ENCODE measurements at places on chromosomes 1 and 21.

DNA sequence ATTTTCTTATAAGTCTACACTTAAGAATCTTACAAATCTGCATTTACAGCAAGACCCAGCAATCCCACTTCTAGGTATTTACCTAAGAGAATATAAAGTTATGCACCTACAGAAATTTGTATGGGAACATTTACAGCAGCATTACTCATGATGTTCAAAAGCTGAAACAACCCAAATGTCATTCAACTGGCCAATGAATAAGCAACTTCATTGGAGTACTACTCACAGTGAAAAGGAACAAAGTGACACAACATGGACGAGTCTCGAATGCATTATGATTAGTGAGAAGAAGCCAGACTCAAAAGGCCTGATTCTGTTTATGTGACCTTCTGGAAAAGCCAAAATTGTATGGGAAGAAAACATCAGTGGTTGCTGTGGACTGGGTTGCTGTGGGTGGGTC lies 116.9 kb downstream of the CAMTA1 start:
- no peak for DNase-seq

- no peak for DNase-seq
Observed at GRCh38 chr1:244863491-244864252, 671 bp downstream of the HNRNPU start.

GRCh38 chr1:4133939-4134321 lies 233.9 kb upstream of the C1orf174 start:
- no peak for DNase-seq

DNA sequence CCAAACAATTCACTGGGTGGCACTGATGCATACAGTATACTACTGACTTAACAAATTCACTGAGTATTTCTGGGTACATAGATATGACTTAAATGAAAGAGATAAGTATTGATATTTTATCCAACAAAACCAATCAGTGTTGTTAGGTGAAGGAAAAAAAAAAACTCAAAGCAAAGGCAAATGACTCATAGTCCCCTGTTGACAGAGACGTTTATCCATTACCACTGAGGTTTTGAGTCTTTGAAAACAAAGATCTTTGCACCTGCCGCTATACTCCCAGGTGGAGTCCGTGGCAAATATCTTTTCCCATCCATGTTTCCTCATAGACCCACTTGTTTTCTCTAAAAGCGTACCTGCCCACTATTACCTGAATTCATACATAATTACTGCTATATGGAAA lies 18.4 kb downstream of the DYNLT5 start:
- DNase-seq = no peak

- no peak for DNase-seq
Observed at GRCh38 chr1:111183308-111184069, 17.0 kb downstream of the DENND2D start.
